ENCODE measurements at places on chromosomes 3 and 15. TPM values are rescaled to one million over a fixed set of nuclear protein-coding genes. Genes with fewer than 3 reads are reported as not detected.

- peak; percentile 67 for DNase-seq
These were observed 99.9 kb downstream of the TLE3 start for GRCh38 chr15:69997813-69998212.

DNA sequence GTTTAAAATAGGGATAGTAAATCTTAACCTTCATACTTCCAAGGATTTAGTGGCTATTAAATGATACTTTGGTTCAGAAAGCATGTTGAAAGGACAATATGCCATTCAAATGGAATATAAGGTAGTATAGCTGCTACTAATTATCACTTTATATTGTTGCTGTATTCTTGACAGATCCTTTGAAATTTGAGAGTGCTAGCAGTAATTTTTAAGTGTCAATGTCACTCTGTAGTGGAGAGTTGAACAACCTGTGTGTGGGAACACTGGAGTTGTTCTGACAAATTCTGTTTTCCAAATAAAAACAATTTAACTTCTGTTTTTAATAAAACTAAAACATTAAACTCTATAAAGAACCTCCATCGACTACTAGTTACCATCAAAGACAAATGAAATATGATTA lies 565.7 kb downstream of the FGF12 start:
- no peak for DNase-seq

DNA sequence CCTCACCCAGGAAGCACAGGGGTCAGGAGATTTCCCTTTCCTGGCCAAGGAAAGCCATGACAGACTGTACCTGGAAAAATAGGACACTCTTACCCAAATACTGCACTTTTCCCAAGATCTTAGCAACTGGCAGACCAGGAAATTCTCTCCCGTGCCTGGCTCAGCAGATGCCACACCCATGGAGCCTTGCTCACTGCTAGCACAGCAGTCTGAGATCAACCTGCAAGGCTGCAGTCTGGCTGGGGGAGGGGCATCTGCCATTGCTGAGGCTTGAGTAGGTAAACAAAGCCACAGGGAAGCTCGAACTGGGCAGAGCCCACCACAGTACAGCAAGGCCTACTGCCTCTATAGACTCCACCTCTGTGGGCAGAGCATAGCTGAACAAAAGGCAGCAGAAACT lies 567.3 kb upstream of the LMCD1 start:
- no peak for DNase-seq

GRCh38 chr15:95946241-95946640 lies 384.3 kb upstream of the NR2F2 start:
- no peak for DNase-seq

- peak; percentile 95 for DNase-seq
These were observed 12.9 kb downstream of the CD276 start for GRCh38 chr15:73697033-73697467.

- no peak for DNase-seq
These were observed 287.3 kb upstream of the TPRG1 start for GRCh38 chr3:188884299-188885043.

GRCh38 chr15:39195961-39196486 lies 384.9 kb upstream of the THBS1 start:
- DNase-seq = peak; percentile 90

DNA sequence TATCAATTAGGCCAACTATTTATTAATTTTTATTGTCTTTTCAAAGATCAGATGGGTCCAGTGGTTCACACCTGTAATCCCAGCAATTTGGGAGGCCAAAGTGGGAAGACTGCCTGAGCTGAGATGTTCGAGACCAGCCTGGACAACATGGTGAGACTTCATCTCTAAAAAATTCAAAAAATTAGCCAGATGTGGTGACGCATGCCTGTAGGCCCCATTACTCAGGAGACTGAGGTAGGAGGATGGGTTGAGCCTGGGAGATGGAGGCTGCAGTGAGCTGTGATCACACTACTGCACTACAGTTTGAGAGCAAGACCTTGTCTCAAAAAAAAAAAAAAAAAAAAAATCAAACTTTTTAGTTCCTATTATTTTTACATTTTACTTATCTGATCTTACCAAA lies 8.2 kb downstream of the AP3S2 start:
- no peak for DNase-seq

DNA sequence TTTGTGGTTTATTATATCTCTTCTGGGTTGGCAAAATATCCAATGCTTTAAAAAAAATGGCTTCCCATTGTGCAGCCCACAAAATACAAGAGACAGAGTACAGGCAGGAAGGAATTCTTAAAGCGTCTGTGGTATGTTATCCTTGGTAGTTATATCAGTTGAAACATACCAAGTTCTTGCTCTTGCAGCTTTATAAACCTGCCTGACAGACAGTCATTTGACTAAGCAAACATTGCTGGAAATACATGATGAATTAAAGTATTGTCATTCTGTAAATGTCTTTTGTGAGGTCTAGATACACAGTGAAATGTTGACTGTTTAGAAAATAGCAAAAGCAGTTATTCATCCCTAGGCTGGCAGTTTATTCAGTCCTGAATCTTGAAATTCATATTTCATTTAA lies 44.8 kb upstream of the MAP3K13 start:
- peak; percentile 21 for DNase-seq

- no peak for DNase-seq
These were observed 36.6 kb downstream of the CPN2 start for GRCh38 chr3:194314388-194315068.

GRCh38 chr15:43895586-43895985 lies 68.8 kb downstream of the WDR76 start:
- no peak for DNase-seq

GRCh38 chr3:60053526-60054265 lies 1003.9 kb upstream of the CFAP20DC start:
- no peak for DNase-seq

GRCh38 chr3:161274691-161275298 lies 53.7 kb downstream of the NMD3 start:
- DNase-seq = peak; percentile 57

DNA sequence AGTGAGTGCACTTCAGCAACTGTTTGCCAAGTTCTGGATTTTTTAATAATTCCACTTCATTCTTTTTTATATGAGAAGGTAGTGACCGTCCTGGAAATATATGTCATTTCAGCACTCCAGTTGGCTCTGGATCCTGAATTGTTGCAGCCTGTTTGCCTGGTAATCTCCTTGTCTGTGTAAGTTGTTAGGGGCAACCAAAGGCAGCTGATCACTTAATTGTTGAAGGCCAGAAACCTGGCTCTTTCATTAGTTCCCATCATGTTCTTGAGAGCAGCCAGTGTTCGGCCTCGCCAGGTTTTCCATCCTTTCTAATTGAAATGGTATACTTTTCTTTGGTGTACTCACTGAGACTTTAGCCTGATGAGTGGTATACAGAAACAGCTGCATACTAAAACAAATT lies 168.6 kb downstream of the SOX2 start:
- no peak for DNase-seq

- DNase-seq = no peak
These were observed 87.1 kb downstream of the DNAJB8 start for GRCh38 chr3:128379367-128380160.

DNA sequence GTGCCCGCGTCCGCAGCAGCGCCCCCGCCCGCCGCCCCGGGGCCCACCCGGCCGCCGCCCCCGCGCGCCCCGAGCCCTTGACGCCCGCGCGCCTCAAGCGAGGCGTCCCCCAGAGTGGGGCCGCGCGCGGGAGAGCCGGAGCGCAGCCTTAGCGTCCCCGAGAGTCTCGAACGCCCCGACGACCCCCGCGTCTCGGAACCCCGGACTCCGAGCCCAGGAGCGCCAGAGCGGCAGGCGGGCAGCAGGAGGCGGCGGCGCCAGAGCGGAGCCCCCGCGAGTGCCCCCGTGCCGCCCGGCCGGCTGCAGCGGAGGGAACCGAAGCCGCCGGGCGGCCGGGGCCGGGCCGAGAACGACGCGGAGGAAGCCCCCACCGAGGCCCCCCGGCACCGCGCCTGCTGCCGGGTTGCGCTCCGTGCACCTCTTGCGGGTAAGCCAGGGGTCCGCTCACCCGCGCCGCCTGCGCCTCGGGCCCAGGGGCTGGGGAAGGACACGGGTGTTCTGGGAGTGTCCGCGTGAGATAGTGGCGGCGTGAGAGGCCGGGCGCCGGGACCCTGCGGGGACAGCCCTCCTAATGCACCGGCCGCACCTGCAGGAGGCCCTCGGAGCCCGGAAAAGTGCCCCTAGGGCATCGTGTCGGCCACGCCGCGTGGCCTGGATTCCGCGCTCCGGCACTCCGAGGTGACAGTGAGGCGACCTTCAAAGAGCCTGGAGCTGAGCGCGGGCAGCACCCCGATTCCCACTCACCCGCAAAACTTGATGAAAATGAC lies 52.0 kb upstream of the ULK4 start:
- DNase-seq = no peak

DNA sequence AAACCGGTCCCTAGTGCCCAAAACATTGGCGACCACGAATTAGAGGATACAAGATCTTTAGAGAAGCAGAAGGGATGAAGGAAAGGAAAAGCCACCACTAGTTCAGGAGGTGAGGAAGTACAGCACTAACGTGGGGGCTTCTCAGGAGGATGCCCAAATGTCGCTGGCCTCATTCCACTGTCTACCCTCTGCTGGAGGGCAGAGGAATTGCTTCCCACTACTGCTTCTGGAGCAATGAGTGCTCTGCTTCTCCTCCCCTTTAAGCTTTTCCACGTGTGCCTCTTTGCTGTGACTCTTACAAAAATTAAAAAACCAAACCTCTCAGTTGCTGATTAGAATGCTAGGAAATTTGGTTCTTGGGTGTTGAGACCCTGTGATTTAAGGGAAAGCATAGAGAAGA lies 281.3 kb downstream of the CLSTN2 start:
- peak; percentile 23 for DNase-seq

DNA sequence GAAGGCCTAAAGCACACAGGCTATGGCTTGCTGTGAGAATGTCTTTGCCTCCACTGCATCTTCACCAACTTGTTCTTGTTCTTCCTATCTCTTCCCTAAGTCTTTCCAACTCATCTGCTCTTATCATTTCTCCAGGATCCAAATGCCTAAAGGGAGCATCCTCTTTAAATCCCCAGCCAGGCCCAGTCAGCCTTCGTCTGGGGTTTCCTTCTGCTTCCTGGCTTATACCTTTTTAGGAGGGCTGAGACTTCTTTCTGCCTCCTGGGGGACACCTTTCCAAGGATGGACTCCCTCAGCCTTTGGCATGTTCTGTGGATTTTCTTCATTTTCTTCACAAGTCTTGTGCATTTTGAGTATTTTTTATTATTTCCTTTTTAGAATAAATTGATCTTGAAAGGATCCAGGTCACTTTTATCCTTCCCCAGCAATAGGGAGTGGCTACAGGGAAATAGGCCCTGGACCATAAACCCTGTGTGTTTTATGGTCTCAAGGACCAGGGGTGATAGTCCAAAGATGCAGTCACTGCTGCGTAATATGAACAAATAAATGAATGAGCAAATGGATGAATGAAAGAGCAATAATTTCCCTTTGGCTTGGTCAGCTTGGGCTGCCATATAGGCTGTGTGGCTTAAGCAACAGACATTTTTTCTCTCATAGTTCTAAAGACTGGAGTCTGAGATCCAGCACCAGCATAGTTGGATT lies 122.1 kb upstream of the LRIG1 start:
- no peak for DNase-seq

GRCh38 chr3:71673486-71673885 lies 51.7 kb downstream of the EIF4E3 start:
- no peak for DNase-seq

ELL3 gene
- 1.2 TPM for total RNA-seq

SUCLG2 gene
- 22.1 TPM for total RNA-seq

TM6SF1 gene
- 3.6 TPM for total RNA-seq

CYP8B1 gene
- total RNA-seq = not detected

CSPG5 gene
- 1.3 TPM for total RNA-seq

NAALADL2 gene
- total RNA-seq = 8.7 TPM
